ENCODE measurements at places on chromosomes 2 and 18. TPM values are rescaled to one million over a fixed set of nuclear protein-coding genes. Genes with fewer than 3 reads are reported as not detected.

Gene SLC40A1
- total RNA-seq = 51.9 TPM

GRCh38 chr18:12654971-12655370 lies 2.9 kb downstream of the SPIRE1 start:
- no peak for DNase-seq

- DNase-seq = peak; percentile 43
Observed at GRCh38 chr2:197028230-197028629, 101.7 kb upstream of the PGAP1 start.

DNA sequence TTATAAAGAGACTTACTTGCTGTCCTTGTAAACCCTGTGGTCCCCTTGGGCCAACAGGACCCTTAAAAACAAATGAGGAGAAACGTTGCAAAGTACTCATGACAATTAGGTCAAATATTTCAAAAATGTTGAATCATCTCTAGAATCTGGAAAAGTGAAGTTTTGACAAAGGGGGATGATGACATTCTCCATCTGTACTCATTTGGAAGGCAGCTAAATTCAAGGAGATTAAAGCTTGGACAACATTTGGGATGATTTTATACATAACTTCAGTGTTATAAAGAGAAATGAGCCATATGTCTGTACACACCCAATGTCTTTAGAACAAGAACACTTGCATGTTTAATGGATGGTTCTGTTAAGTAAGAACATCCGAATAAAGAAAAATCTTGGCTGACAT lies 92.9 kb downstream of the COL5A2 start:
- peak; percentile 42 for DNase-seq

GRCh38 chr2:85976106-85976920 lies 87.5 kb upstream of the ST3GAL5 start:
- DNase-seq = no peak

DNA sequence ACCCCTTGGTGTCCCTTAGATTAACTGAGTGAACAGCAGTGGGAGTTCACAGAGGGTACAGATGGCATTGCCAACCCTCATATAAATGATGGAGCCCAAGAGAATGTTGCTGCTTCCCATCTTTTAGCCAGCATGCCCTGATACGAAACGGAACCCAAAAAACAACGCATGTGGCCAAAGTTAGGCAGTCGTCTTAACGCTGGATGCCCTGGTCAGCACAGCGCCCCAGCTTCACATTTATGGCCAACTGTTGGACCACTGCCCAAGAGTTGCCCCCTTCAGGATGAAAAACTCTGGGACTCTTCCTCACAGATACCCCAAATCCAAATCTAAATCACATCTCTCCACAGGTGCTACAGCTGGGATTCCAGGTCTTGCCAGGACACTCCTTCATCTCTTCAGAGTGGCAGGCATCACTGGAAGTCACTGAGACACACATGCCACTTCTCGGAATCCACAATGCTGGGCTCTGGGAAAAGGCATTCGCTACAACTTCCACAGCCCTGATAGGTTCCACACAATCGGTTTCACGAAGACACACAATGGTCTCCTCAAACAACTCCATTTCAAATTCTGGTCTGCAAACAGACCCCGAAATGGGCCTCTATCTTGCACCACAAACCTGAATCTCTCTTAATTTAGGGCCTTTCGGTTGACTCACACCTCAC lies 44.6 kb downstream of the LONRF2 start:
- DNase-seq = no peak
